ENCODE measurements at places on chromosomes 2 and 18. TPM values are rescaled to one million over a fixed set of nuclear protein-coding genes. Genes with fewer than 3 reads are reported as not detected.
A peak's percentile ranks its signal among the peaks of the same experiment; 100 is the strongest.

DNA sequence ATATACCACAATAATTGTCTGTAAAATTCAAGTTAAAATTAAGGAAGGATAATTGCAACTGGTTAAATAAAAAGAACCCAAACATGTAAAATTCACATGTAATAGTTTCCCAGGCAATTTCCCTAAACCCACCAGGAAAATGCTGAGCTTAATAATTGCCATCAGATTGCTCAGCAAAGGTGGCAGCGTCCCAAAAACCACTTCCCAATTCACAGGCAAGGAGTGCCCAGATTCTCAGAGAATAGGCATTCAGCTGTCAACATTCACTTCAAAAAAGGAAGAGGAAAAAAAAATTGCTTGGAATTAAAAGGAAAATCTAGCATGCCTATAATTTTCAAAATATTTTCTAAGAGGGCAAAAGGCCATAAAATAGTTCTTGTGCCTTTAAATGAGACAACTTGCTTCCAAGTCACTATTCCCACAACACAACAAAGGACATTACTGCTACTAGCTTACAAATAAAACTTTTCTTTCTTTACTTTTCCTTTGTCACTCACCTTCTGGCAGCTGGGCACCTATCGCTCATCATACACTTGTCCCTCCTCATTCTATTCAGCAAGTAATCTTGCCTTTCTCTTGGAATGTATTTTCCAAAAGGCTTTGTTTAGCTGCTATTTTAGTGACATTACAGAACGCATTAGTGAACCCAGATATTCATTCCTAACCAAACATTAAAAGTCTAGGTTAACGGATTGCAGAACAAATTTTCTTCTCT lies 15.2 kb downstream of the SRBD1 start:
- DNase-seq, result no peak

DNA sequence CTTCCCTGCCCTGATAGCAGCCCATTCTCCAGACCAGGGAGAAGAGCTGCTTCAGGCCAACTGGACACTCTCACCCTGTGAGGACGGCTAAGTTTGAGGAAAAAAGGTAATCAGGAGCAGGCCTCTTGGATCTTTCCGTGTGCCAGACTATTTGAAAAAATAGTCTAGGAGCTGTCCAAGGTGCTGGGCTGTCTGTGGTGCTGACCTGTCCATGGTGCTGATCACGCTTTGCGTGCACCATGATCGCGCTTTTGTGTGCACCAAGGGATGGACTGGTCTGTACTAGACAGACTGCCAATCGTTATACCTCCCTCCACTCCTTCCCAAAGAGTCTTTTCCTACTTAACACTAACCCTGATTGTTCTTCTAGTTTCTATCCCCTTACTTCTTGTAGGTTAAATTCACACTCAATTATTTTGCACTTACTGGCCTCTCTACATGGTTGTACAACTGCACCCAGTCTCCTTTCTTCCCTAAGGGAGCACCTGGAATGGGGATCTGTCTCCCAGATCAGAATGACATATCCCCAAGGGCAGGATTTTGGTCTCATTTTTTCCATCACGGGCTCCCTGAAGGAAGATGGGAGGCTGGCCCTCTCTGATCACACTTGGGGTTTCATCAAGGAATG lies 295.4 kb downstream of the CELF4 start:
- DNase-seq, result no peak

- DNase-seq, result no peak
These were observed 21.3 kb downstream of the FER1L5 start for GRCh38 chr2:96663829-96664228.

GRCh38 chr2:95386031-95386430 lies 16.5 kb upstream of the FAHD2A start:
- no peak for DNase-seq

DNA sequence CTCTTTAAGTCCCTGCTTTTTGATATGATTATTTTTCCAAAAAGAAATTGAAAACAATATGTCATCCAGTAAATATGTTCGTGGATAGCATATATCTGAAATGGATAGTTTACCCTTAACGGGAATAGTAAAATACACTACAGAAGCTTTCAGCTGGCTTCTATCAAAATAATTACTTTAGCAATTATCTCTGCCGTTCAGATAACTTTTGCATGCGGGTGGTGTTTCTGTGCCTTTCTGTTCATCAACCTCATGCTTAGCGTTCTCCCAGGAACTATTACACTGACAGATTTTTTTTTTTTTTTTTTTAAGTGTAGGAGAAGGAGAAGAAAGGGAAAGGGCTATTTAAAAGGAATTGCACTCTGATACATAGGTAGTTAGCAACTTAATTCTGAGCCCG lies 53.6 kb downstream of the TSHZ1 start:
- no peak for DNase-seq

GRCh38 chr18:11981192-11981542 lies at the start of gene IMPA2:
Gene IMPA2, plus strand, starts transcription at chr18:11981507. Its CDS starts 163 bp downstream, at chr18:11981670.
- no peak for DNase-seq

- DNase-seq, result no peak
These were observed 2.9 kb upstream of the MGAT5 start for GRCh38 chr2:134250840-134251461.

DNA sequence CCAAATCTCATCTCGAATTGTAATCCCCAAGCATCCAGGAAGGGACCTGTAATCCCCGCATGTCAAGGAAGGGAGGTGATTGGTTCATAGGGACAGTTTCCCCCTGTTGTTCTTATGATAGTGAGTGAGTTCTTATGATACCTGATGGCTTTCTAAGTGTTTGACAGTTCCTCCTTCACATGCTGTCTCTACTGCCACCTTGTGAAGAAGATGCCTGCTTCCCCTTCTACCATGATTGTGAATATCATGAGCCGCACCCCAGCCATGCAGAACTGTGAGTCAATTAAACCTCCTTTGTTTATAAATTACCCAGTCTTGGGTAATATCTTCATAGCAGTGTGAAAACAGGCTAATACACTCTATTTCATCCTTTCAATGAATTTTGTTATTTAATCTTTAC lies 446.7 kb downstream of the RNF144A start:
- DNase-seq, result no peak

DNA sequence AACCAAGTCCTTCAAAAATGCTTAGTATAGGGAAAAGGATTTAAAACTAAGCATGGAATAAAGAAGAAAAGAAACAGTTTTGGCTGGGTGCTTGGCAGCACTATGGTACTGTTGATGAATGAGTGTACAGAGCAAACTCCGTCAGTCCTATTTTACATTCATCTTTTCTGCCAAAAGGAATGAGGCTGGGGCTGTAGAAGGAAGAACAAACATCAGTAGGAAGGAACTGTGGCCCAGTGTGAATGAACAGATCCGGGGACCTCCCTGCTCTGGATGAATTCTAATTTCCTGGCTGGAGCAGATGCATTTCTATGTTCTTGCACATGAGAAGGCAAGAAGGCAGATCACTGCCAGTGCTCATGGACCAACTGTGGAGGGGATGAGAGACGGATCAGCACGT lies 474.0 kb upstream of the MEIS1 start:
- no peak for DNase-seq

DNA sequence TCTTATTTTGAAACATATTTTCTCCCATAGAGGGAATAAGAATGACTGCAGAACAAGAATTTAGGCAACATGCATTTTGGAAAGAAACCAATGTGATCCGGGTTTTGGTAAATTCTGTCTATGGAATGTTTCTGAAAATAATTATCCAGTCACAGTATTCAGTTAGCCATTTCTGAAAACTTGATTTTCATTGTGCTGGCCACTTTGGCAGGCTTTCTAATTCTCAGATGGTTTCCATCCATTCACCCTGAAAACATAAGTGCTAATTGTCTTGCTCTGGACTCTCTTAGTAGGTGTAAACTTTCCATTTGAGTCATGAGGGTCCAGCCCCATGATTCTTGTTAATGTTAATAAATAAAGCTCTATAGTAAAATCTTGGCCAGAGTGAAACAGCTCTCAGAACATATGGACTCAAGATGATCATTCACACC lies 176.5 kb downstream of the RBM43 start:
- DNase-seq, result no peak

GRCh38 chr18:62438018-62438329 lies 84.9 kb upstream of the ZCCHC2 start:
- peak; percentile 60 for DNase-seq

DNA sequence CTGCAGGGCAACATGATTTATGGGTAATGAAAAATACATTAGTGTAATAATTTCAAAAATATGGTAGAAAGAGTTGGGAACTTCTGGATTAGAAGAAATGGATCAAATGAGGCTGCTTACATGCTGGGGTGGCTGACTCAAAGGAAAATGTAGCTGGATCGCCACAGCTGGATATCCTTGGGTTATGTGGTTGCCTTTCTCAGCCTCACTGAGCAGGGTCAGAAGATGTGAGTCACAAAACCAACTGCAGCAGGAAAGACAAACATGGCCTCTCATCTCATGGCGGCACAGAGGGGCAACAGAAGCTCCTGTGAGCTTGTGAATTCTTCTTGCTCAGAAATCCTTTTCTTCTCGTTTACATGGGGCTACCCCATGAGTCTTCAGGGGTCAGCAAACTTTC lies 317.1 kb upstream of the SPRED2 start:
- DNase-seq, result no peak

DNA sequence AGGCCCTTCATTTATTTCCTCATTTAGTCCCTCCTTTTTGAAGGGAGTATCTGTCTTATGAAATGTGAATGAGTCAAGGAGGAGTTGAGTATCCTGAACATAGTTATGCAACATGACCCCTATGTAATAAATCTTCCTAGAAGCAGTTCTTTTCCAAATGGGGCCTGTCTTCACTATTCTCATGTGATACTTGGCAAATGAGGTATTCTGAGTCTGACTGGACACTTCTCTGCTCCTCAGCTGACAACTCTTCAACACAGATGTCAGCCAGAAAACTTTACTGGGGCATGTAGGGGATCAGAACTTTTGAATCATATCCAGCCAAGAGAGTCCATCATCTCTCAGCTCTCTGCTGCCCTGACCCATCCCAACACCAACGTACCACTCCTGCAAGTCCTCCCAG lies 291.6 kb downstream of the ZNF385B start:
- DNase-seq, result peak; percentile 85

The PLB1 gene
- 2.2 TPM for polyA plus RNA-seq

The COL4A4 gene
- polyA plus RNA-seq, result 0.13 TPM

The MYCN gene
- polyA plus RNA-seq, result 0.19 TPM

The MALL gene
- 56.1 TPM for polyA plus RNA-seq

The POU3F3 gene
- polyA plus RNA-seq, result not detected
